ENCODE measurements at places on chromosomes 3 and 15.

- DNase-seq = no peak
Observed at GRCh38 chr3:140580746-140581145, 97.1 kb upstream of the TRIM42 start.

DNA sequence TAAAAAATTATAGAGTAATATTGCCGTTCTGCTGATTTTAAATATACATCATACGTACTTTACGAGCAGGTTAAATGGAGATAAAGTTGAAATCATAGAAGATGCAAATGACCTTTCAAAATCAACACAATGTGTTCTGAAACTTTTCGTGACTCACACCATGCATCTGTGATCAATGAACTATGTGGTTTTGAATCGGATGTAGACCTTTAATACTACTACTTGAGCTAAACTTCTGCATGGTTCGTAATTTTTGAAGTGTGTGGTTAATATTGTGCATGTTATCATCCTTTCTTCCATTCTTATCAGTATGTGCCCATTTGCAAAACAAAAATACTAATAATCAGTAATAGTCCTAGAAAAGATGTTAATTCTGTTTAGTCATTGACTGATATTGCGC lies 58.9 kb downstream of the GASK1A start:
- DNase-seq = no peak

- no peak for DNase-seq
Observed at GRCh38 chr3:151789853-151790463, 24.0 kb upstream of the AADAC start.

- no peak for DNase-seq
Observed at GRCh38 chr3:9897408-9898372, 5.0 kb upstream of the IL17RE start.

DNA sequence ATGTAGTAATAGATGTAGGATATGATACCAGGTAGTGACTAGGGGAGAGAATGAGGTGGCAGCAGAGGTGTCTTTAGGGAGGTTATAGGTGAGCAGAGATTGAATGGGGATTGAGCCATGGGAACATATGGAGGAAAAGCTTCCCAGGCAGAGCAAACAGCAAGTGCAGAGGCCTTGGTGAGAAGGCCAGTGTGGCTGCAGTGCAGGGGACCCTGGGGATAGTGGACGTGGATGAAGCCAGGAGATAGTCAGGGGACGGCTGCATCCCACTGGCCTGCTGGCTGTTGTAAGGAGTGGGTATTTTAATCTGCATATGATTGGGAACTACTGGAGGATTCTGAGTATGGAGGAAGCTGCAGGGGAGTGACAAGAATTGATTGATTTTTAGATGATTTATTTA lies 62.7 kb upstream of the TRAK1 start:
- no peak for DNase-seq

GRCh38 chr3:12644331-12644937 lies 19.5 kb downstream of the RAF1 start:
- DNase-seq = no peak

GRCh38 chr15:90553248-90553745 lies 23.6 kb downstream of the CRTC3 start:
- no peak for DNase-seq

- no peak for DNase-seq
Observed at GRCh38 chr15:19973718-19974117, 567.9 kb downstream of the GOLGA6L6 start.

DNA sequence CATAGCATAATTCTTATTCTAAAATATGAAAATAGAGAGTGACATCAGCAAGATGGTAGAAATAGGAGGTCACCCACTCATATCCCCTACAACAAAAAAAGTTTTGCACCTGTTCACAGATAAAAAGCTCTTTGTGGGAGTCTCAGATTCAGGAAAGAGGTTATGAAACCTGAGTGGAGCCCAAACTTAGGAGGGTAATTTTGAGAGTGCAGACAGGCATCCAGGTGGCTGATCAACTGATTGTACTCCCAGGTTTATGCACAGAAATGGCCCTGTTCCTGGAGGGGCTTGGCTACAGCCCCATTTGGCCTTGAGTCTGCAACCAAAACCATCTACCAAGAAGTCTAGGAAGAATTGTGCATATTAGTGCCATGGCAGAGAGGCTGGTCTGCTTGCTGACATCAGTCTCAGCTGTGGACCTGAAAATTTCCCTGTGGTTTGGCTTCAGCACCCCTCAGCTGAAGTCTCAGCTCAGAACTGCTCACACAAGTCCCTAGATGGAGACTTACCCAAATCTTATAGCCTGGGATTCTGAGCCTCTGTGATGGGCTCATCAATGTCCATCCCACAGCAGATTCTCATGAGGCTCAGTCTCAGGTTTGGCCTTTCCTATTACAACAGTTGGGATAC lies 291.6 kb downstream of the IL20RB start:
- no peak for DNase-seq

GRCh38 chr3:58463942-58464271 lies 28.0 kb upstream of the KCTD6 start:
- no peak for DNase-seq

- no peak for DNase-seq
Observed at GRCh38 chr15:65835447-65835846, 33.8 kb upstream of the RAB11A start.

GRCh38 chr3:115698851-115699591 lies 75.7 kb downstream of the GAP43 start:
- DNase-seq = no peak
